Ammon's horn (tissue), 1 donor: ENCODE measurements at places on chromosomes 2 and 18.
A peak's percentile ranks its signal among the peaks of the same experiment; 100 is the strongest.

DNA sequence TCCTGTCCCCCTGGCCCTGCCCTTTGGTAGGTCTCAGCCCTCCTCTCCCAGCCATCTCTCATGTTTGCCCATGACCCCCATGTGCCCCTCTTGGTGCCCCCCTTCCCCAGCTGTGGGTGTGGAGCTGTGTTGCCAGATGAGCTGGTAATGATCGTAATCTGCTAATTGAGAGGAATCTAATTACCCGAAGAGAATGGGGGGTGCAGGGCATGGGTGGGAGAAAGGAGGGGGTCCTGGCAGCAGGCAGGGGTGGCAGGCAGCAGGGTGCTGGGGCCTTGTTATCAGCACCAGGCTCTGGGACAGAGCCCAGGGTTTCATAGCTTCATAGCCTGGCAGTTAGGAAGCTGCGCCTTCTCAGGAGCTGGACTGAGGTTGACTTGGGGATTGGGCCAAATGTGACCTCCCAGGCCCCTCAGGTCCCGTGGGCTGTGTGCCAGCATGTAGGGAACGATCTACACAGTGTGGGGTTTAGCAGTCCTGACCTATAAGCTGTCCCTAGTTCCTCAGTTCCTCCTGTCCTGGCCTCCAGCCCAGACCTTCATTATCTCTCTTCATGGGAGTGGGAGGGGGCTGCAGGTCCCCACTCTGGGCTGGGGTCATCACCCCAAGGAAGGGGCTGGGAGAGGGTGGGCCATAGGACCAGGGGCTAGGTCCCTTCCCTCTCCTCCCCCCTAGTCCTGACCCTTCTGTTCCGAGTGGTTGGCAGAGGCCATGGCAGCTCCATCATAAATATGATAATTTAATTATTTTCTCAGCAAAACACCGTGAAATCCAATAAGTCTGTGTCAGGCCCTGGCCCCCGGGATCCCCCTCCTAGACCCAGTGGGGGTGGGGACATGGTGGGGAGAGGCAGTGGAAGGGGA lies 6.5 kb upstream of the ASIC4 start:
- DNase-seq: no peak

- DNase-seq: no peak
Measured at GRCh38 chr18:26370037-26370436, 143.8 kb downstream of the TAF4B start.

GRCh38 chr2:181680055-181680936 lies at the start of gene NEUROD1:
Gene NEUROD1 (minus strand): TSS chr2:181680517. CDS start chr2:181678860, 1,657 bp downstream.
- DNase-seq: peak; percentile 56

DNA sequence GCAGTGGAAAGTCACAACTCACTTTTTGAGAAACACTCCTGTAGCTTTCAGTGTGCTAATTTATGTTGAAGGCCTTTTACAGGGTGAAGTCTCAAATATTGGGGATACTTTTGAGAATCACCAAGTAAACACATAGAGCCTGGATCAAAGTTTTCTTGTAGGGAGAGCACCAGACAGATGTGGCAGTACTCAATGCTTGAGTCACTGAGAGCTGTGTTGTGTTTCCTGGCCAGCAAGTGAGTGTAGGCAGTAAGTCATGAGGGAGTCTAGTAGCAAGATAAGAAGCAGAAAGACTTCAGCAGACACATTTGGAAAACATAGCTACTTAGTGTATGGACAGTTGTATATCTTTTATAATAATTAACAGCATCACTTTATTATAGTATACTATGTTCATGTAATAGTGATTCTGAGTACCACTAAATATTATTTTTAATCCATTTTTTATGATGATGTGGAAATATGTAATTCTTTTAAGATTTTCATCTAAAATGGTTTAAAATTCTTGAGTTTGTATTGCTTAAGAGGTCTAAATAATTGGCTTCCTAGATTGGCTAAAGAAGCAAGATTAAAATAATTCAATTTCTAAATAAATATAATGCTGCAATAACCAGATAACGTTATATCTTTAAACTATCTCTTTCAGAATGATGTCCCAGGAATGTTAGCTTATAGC lies 12.8 kb downstream of the PSMD1 start:
- DNase-seq: no peak

DNA sequence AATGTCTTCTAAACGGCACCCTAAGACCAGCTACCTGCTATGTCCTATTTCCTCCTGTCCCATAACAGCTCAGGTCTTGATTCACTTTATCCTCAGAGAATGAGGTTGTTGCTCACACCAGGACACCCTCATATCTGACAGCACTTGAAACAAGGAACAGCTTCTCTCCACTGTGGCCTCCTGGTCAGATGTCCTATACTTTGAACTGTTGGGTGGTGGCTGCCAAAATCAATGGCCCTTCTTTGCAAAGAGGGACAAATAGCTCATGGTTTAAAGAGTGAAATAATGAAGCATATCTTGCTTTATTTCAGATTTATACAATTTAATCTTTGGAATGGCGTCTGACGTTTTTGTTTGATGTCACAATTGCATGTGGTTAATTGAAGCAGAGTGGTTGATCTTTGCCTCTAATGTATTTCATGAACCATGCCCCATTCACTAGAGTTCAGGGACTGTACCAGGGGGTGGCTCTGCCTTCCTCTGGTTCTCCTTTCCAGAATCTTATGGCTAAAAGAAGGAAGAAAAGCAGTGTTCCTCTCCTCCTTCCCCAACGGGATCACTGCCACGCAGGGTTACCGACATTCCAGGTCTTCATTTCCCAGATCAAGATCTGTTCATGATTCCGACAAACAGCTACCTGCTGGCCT lies 24.1 kb upstream of the ZCCHC2 start:
- no peak for DNase-seq
